Activated T-cell treated with anti-CD3 and anti-CD28 coated beads, Interleukin-2, amount 50 U/mL, for 4 hours (primary cell): ENCODE measurements at places on chromosomes 1 and 21.

- DNase-seq: no peak
Observed at GRCh38 chr21:25243808-25244207, 363.5 kb downstream of the MRPL39 start.

GRCh38 chr1:41381692-41382479 is 20.7 kb downstream of the FOXO6 start:
- DNase-seq: peak; percentile 49

GRCh38 chr21:19326531-19327319 is 923.1 kb upstream of the TMPRSS15 start:
- DNase-seq: no peak

DNA sequence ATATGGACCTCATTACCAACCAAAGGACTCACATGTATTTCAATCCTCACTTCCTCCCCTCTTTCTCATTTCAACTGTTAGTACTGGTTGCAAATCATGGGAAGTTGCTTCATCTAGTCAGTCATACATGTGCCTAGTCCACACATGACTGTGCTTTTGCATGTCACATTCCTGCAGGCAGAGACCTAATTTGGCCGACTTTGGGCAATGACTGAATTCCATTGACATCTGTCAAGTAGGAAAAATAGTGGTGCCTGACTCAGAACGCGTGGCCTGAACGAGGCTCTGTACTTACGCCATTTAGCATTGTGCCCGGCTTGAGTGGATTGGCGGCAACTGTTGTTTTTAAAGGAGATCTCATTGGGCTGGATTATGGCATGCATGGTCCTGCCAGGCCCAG is 18.0 kb downstream of the PTPRU start:
- DNase-seq: no peak

GRCh38 chr1:39676948-39677548 is 5.1 kb upstream of the NT5C1A start:
- no peak for DNase-seq

DNA sequence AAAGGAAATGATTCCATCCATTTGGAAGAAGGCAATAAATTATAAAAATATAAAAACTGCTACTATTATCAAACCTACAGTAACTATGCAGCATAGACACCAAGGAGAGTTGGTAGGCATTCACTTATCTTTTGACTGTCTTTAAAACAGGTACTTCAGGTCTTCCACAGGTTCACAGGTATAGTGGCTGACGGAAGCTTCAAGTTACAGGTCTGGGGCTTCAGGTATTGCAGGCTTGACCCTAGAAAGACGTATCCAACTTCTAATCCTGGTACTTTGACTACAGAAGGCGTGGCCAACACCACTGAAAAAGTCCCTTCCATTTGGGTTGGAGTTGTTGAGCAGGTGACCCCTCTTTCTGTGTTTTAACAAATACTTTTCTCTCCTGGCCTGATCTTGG is 35.6 kb downstream of the YY1AP1 start:
- DNase-seq: no peak

- no peak for DNase-seq
Observed at GRCh38 chr1:157199421-157199755, 61.2 kb upstream of the ETV3 start.

- no peak for DNase-seq
Observed at GRCh38 chr1:109740615-109741373, at the start of gene GSTM3. TSS of gene GSTM3 (minus strand) at chr1:109741038. CDS start at chr1:109740287, 751 bp downstream.

DNA sequence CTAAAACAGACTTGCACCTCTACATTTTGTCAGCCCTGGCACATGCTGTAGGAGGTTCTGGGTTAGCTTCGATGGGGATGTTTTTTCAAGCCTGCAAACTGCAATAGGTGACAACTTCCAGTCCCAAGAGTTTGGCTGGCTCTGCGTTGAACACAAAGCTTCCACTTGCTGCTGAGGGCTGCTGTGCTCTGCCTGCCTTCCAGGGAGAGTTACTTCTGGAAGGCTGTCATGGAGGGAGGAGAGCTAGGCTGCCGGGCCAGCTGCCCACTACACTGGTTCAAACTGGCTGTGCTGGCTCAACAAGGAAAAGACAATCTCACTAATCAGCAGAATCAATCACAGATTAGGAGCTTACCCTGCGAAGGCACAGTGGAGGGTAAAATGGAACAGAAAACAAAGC is 46.7 kb upstream of the PPP2R5A start:
- no peak for DNase-seq

GRCh38 chr1:21270086-21270689 is 20.1 kb downstream of the ECE1 start:
- DNase-seq: peak; percentile 83

DNA sequence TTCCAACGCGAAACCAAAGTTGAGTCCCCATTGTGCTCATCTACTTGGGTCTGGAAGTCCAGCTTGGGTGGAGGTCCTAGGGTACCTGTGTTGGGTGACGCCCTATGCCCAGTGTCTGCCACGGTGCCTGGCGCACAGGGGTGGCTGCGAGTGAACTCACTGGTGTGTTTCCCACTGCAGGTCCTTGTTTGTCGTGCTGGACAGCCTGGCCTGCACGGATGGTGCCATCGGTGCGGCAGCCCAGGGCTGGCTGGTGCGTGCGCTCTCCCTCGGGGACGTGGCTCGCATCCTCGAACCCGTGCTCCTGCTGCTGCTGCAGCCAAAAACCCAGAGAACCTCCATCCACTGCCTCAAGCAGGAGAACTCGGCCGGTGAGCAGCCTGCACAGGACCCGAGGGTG is 80.4 kb upstream of the MORC3 start:
- DNase-seq: no peak

GRCh38 chr1:172742599-172743500 is 83.9 kb downstream of the FASLG start:
- no peak for DNase-seq

DNA sequence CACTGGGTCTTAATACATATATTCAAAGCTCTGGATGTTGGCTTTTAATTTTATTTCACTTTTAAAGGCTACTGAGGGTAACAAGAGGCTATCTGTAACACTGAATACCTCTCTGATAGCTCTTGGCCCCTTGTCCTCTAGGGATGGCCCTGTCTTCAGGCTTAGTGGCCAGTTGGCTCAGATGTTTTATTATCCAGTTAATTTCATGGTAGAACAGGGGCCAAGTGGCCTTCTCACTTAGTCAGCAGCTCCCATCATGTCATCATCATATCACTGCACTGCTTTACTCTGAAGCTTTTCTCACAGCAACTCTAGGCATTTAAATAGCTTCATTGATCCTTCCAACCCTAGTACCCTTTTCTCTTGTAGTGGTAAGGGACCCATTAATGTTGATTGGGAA is 40.2 kb upstream of the MACF1 start:
- DNase-seq: no peak

DNA sequence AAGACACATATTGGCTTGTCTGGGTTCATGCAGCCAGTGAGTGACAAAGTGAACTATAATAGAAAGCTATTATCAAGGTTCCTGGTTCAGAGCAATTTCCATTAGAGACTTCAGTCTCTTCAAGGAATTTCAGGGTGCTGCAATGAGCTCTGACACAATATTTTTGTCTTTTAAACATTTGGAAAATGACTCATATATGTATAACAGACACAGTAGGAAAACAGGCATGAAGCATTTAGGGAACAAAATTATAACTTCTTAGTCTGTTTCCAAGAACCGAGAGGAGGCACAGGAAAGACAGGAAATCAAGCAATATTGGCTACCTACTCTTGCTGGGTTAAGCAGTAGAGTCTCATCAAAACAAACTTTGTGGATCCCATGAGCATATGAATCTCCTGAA is 170.4 kb downstream of the PTPRC start:
- DNase-seq: no peak

DNA sequence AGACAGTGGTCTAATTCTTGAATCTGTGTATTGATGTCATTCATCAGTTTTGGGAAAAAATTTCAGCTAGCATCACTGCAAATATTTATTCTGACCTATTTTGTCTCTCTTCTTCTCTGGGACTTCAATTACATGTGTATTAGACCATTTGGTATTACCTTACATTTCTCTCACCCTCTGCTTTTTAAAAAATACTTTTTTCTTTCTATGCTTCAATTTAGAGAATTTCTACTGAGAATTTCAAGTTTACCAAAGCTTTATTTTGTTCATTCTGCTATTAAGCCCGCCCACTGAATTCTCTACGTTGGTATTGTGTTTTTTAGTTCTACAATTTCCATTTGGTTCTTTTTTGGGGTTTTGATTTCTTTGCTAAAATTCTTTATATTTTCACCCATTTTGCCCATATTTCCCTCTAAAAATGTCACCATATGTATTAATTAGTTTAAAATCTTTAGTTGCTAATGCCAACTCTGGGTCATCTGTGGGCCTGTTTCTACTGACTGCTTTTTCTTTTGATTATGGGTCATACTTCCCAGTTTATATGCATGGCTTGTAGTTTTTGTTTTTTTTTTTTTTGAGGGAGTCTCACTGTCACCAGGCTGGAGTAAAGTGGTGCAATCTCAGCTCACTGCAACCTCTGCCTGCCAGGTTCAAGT is 212.0 kb downstream of the DYRK1A start:
- no peak for DNase-seq

DNA sequence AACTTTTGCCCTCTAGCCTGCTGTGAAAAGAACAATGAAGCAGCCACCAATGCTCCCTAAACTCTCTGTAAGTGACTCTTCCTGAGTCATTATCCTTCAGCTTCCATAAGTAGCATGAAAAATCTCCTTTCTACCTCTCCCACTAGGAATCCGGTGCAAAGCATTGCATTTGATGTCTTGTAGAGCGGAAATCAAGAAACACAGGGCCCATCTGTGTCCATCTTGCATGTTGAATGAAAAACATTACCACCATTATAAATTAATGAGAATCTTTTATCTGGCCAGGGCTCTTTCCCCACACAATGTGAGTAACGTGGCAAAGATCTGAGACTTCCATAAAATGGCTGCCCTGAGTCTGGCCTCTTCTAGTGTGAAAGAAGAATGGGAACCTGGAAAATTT is 324.4 kb downstream of the ADGRL2 start:
- DNase-seq: no peak

DNA sequence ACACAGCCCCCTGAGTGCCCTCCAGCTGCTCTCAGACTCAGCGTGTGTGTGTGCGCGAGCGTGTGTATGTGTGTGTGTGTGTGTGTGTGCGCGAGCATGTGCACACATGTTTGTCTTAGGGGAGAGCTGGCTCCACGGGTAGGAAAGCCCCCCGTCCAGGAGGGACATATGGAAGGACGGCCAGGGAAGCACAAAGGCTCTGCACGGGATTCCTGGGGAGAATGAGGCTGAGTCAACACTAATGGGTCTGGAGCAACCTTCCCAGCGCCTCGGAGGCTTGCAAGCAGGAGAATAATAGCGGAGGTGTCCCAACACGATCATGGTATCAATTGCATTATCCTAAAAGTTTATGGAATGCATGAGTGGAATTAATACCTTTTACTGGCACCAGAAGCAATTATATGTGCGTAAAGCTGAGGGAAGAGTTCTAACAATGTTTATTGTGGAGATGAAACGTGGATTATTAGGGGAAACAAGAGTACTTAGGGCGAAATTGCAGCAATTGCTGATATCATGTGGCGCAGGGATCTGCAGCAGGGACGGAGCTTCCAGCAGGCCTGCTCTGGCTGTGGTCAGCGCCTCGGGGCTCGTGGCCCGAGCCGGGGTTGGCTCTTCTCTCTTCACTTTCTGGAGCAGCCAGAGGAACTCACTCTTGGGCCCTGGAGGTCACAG is 40.3 kb upstream of the CCDC27 start:
- DNase-seq: no peak
